Activated T-helper 9 cell treated with anti-CD3 and anti-CD28 coated beads, Interleukin-2, amount 50 U/mL, for 16 hours (primary cell): ENCODE measurements at places on chromosomes 7 and 10.

DNA sequence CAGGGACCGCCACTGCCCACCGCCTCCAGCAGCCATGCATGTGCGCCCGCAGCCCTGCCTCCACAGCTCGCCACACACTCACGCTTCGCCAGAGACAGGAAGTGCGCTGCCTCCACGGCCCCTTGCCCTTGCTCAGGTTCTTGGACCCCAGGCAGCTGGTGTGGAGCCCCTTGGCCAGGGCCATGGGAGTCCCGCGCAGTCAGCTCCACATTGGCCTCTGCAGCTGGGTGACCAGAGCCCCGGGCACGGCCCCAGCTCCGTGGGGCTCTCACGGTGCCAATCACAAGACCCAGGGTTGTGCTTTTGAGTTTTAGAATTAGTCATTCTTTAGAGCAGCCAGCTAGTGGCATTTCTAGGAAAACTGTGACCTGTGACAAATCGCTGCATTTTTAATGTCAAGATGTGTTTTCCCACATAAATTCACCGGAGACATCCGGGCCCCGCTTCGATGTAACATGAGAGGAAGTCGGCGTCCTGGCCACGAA is 4.3 kb upstream of the UTF1 start:
- DNase-seq, result no peak

GRCh38 chr10:3427950-3428354 is 255.4 kb upstream of the PITRM1 start:
- no peak for DNase-seq

DNA sequence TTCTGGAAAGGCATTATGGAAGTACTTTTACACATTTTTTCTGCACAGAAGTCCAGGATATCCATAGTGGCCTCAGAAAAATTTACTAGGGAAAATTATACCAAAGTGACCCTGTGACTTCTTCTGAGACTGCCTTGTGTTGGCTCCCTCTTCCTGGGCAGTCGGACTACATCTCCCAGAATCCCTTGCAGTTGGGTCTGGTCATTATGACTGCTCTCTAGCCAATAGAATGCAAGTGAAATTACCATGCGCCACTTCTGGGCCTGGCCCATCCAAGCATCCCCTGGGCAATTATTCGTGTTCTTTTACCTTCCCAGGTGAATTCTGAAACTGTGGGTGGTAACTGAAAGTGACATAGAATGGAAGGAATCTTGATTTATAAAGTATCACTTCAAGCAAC is 430.9 kb downstream of the ACTR3B start:
- no peak for DNase-seq

- DNase-seq, result no peak
Observed at GRCh38 chr10:99540657-99541531, 8.2 kb downstream of the NKX2-3 start.

GRCh38 chr10:31635009-31635408 is 293.6 kb downstream of the ARHGAP12 start:
- no peak for DNase-seq
